ENCODE measurements at places on chromosomes 6 and 20. TPM values are rescaled to one million over a fixed set of nuclear protein-coding genes. Genes with fewer than 3 reads are reported as not detected.
A peak's percentile ranks its signal among the peaks of the same experiment; 100 is the strongest.

- DNase-seq, result no peak
Observed at GRCh38 chr20:55242853-55243252, 762.5 kb downstream of the CBLN4 start.

DNA sequence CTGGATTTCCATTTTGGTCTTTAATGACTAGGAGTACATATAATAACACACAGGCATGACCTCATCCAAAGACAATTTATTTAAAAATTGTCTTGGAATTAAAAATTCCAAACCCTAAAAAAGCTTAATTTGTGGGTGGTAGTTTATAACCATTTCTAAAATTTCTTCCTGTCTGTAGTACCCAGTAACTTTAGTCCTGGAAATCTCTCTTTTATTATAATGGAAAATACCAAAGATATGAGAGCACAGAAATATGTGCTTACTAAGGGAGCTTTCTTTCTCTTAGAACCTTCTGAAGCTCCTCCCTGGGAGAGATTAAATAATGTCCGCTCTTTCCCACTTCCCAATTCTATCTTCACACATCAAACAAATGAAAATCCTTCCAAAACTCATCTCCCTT lies 70.5 kb upstream of the PRL start:
- no peak for DNase-seq

DNA sequence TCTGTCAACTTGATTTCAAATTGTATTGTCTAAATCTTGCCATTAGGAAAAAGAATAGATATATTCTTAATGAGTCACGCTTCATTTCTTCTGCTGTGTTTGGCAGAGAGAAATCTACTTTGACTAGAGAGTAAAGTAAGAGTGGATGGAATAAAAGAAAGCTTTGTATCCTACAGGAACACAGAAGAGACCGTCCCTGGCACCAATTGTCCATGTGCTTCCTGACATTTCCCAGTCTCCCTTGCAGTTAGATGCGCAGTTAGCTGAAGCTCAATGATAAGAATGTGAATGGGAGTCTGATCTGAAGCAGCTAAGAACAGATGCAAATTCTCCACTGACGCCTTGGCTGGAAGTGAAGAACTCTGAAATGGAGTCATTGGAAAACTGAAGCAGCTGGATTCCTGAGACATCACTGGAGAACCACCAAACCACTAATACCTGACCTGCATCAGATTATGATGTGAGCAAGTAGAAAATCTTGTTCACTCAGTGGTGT lies 528.2 kb upstream of the MARCKS start:
- no peak for DNase-seq

Gene LRRC73
- total RNA-seq, result 1.1 TPM

Gene MYLK4
- total RNA-seq, result 0.35 TPM

GRCh38 chr20:45974896-45975565 lies 3.0 kb upstream of the ZNF335 start:
- no peak for DNase-seq

DNA sequence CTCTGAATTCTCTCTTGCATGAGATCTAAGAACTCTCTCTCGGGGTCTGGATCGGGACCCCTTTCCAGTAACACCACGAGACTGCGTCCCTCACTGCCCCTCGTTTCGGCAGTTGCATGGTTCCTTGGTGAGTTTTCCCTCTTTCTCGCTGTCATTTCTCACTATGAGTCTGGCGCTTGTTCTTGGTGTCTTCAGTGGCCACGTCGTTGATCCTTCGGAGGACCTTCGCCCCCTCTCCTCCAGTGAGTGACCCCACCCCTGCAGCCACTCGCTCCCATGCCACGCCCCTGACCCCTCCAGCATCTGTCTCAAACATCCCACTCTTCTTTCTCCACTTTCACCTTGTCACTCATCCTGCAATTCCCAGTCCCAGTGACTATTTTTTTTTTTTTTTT lies 23.0 kb downstream of the SYNJ2 start:
- DNase-seq, result no peak

- DNase-seq, result peak; percentile 78
Observed at GRCh38 chr20:22502731-22503191, 81.6 kb downstream of the FOXA2 start.

DNA sequence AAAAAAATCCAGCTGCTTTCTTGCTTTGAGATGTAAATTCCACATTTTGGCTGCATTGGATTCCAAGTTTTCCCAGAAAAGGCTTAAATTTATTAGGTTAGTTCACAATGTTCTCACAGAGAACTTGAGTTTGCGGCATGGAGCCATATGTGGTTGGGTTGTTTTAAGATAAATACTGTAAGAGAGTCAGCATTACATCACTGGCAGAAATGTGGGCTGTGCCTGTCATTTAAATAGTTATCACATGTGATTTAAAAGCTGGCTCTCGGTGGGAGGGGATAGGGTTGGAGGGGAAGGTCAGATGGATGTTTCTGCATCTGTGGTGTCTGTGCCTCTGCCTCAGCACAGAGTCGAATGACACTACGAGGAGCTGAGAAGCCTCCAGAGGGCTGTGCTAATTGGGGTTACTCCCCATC lies 73.8 kb upstream of the SCP2D1 start:
- peak; percentile 42 for DNase-seq

DNA sequence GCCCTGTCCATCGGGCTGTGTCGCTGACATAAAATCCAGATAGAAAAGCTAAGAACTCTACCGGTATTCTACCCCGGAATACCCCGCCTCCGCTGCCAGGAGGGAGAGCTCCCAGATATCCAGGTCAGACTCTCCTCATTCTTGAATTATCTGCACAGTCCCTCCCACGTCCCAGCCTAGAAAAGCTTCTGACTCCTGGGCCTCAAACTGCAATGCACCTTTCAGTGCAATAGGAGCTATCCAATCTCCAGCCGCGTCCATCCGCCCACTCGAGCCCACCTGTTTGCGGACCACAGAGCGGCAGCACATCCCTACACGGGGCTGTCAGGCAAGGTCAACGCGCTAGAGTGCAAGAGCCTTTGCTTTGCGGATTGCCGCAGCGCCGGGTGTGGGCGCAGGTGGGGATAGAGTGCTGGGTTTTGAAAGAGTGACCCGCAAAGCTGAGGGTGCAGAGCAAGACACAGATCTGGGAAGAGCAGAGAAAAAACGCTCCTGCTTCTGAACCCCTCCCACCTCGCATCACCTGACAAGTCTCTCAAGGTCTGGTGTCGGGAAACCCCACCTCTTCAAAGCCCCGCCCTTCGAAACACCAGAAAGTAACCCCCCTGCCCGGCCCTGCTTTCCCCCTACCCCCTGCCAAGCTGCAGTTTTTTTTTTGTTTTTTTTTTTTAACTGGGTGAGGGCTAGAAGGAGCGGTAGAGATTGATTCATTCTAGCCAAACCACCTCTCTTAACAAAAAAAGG lies 1.3 kb downstream of the TAPBP start:
- peak; percentile 94 for DNase-seq

Gene EPPIN
- total RNA-seq, result not detected

DNA sequence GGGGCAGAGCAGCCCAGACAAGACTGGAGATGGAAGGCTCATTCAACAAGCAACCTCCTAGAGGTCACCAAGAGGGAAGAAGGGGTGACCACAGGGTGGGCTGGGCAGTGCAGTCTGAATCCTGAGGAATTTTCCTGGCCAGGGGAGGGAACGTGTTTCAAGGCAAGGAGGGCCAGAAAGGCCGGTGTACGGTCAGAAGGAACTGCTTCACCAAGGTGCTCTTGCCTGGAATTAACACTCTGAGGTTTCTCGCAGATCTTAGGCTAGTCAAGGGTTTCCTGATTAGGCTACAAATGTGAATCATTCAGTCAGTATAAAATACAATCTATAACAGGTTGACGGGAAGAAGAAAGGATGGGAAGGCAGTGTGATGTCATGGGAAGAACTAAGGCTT lies 199.3 kb downstream of the LRFN2 start:
- DNase-seq, result no peak

Gene TTLL9
- total RNA-seq, result not detected
